ENCODE measurements at places on chromosomes 1 and 21.
A peak's percentile ranks its signal among the peaks of the same experiment; 100 is the strongest.

GRCh38 chr21:38834725-38835124, 29.0 kb downstream of the ETS2 start:
- no peak overlapping the region for H3K27ac ChIP-seq
- no peaks in the 10 kb centered on the region for H3K36me3 ChIP-seq
- no peak overlapping the region for H3K4me3 ChIP-seq
- H3K27me3 ChIP-seq: no peaks in the 10 kb centered on the region
- peaks cover 13% of the 10 kb centered on the region for H3K4me1 ChIP-seq

DNA sequence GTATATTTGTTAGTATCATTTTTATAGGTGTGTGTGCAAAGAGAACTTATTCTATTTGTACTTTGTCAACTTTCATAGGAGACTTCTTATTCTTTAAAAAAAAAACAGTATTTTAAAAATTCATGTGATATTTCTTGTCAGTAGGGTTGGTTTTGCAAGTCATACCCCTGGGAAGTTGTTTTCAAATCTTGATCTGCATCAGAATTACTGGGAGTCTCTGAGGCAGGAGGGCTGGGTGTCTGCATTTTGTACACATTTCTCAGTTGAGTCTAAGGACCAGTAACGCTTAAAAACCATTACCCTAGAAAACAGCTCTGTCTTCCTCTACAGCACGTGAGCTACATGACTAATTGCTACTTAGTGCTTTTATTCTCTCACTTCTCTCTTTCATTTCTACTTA, 76.0 kb upstream of the CTTNBP2NL start:
- H3K27ac ChIP-seq: no peak overlapping the region
- H3K4me3 ChIP-seq: no peak overlapping the region
- DNase-seq: no peak

DNA sequence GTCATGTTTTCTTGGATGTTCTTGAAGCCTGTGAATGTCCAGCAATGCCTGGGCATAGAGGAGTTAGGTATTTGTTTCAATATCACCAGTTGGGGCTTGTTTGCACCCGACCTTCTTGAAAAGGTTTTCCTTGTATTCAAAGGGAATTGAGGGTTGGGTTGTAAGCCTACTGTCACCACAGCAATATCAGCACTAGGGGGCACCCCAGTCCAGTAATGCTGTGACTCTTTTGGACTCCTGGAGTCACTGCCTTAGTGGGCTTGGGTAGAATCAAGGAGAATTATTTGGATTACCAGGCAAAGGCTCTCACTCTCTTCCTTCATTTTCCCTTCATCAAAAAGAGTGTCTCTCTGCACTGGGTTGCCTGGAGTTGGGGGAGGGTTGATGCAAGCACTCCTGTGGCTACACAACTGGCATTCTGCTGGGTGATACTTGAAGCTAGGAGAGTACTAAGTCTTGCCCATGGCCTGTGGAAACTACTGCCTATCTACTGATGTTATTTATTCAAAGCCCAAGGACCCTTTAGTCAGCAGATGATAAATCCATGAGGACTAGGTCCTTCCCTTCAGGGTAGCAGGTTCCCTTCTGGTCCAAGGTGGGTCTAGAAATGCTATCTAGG, 34.5 kb downstream of the OR10R2 start:
- peak; percentile 60 for DNase-seq
- no peaks in the 10 kb centered on the region for H3K27me3 ChIP-seq
- H3K36me3 ChIP-seq: no peaks in the 10 kb centered on the region
- H3K4me3 ChIP-seq: no peak overlapping the region
- no peaks in the 10 kb centered on the region for H3K4me1 ChIP-seq

GRCh38 chr1:116909512-116910378, at the start of gene PTGFRN:
TSS of gene PTGFRN (plus strand) at chr1:116909916. CDS start at chr1:116910204, 288 bp downstream.
- no peak within 1 kb of the TSS for H3K27ac ChIP-seq
- H3K27me3 ChIP-seq: peaks cover 5% of the 10 kb centered on the region
- no peak for DNase-seq
- peak within 1 kb of the TSS; percentile 50 for H3K4me3 ChIP-seq

DNA sequence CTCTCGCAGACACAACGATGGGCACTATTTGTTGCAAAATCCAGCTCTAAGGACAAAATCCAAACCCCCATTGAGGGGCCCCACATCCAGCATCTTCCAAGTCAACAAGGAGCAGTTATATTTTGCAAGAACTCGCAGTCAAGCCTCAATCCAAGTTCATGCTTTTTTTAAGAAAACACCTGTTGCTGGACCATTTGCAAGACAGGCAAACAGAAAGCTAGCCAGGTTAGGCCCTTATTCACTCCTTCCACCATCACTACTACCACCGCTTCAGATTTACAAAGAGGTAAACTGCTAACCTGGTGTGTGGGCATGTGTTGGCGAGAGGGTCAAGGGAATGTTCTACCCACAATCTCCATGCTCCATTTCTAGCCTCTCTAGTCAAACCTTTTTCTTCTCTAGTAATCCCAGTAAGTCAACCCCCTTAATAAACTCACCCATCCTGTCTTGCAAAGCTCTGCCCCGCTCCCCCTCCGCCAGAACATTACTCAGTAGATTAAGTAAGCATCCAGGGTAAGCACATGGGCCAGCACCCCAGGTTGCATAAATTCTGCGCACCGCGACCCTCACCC, 703 bp downstream of the ERI3 start:
- no peaks in the 10 kb centered on the region for H3K36me3 ChIP-seq
- DNase-seq: no peak
- H3K27me3 ChIP-seq: no peaks in the 10 kb centered on the region
- H3K4me1 ChIP-seq: peaks cover 4% of the 10 kb centered on the region
- no peak overlapping the region for H3K27ac ChIP-seq

DNA sequence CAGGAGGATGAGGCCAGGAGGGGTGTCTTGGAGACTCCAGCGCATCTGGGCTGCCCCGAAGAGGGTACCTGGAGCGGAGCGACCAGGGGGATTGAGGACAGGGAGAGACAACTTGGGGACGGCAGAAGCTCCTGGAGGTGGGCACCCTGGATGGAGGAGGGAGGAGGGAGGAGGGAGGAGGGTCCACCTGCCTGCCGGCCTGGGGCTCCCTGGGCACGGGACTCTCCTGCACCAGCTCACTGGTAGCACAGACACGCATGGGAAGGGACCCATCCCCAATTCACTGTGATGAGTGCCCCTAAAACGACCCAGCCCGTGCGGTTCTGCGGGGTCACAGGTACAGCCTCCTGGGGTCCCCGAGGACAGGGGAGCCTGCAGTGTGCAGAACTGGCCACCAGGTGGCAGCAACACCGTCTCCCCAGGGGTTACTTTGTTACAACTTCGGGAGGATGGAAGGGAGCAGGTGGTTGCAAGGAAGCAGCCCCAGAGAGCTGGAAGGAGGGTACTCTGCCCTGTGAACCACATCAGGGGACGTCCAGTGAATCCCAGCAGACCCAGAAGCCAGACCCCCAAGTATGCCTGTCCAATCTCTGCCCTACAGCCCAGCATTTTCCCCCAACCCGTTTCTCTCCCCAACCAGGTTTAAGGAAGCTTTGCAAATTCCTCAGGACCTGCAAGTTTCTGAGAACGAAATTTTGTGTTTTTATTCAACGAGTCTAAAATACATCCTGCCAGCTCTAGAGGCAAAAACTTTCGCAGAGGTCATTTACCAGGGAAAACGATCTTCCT, 482.4 kb downstream of the NPHP4 start:
- no peaks in the 10 kb centered on the region for H3K27me3 ChIP-seq
- no peak overlapping the region for H3K27ac ChIP-seq
- no peaks in the 10 kb centered on the region for H3K36me3 ChIP-seq

Measured in thymus (tissue), 14 donors.